Hematopoietic multipotent progenitor cell treated with erythropoietin and hydrocortisone succinate and interleukin-3 and kit ligand, for 15 days (in vitro differentiated cells): ENCODE measurements at places on chromosomes 6 and 20.

- DNase-seq: no peak
Measured at GRCh38 chr6:1850840-1851157, 241.1 kb downstream of the FOXC1 start.

DNA sequence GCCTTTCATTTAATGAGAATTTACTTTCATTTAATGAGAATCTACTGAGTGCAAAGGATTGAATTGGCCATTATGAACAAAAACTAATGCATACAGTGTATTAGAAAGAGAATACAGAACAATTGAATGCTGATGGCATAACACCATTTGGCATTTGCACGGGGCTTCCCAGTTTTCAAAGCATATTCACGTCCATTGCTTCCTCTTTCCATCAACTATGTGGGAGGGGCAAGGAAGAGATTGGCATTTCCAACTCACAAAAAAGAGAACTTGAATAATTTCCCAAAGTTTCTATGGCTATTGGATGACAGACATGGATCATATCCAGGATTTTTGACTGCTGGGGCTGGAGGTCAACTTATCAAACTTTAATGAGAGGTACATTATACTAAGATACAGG, 23.2 kb upstream of the ARG1 start:
- DNase-seq: no peak

DNA sequence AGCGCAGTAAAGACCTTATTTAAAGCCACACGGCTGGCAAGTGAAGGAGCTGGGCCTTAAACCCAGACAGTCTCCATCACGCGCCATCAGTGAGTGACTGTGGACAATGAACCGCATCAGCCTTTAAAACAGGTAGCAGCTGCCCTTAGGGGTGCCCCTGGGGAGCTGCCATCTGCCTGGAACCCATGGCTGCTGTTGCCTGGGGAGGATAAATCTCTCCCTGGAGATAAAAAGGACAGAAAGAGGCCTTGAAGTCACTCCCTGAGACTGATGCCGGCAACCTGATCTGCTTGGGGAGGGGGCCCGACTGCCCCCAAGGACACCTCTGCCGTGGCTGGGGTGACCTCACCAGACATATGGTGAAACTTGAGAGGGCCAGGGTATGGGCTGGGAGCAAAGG, 73.5 kb downstream of the PREX1 start:
- DNase-seq: no peak

GRCh38 chr6:5776706-5777390, 229.9 kb downstream of the NRN1 start:
- DNase-seq: no peak

DNA sequence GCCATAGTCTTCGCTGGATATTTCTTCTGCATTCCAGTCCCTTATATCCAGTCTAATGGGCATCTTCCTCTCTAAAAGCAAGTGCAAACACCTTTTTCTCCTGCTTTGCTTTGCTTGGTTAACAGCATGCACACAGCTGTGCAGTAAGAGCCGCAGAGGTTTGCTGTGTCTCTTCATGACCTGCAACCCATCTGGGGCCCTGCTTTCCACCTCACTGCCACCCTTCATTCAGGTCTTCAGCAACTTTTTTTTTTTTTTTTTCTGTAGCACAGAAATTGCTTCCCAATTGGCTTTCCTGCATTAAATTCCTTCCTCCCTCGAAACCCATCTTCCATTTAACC, 14.4 kb downstream of the NEDD9 start:
- DNase-seq: no peak

DNA sequence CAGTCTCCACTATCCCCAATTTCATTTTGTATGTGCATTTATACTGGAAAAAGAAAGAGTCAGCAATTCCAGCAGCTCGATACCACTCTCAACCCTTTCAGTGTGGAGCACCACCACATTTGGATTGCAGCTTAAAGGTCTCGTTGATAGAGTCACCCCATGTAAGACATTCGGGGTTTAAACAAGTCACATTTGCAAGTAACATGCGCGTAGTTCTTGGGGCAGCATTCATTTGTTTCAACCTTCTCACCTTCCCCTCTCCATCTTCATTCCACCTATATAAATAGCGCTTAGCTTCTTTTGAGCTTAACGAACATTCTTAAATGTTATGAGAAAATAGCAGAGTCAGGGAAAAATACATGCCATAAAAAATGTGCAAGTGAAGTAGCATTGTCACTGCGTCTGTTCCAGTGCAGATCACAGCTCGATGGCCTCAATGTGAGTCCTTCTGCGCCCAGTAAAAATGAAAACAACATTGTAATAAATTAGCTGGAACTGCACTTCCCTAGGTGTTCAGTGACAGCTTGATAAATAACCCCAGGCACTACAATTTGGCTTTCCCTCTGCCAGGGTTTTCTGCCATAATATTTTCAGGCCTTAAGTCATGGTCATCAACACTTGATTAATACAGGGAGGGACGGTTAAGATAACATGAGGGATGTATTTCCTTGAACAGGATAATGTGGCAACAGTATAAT, 737.8 kb upstream of the NRSN1 start:
- DNase-seq: no peak

DNA sequence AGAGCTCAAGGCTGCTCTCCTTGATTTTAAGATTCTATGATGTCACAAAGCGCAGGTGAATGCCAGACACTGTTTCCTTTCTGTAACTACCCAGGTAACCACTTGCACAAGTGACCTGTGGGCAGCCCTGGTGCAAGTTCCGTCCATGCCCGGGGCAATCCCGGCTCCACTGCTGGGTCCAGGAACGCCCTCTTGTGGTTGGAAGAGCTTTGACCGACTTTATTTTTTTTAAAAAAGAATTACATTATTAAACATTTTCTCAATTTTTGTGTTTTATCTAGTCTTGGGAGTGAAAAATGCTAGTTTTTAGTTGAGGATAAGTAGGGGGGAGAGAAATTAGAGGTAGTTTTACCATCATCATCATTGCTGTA, 695.2 kb downstream of the QKI start:
- DNase-seq: no peak

GRCh38 chr20:38601216-38602184, at the start of gene ARHGAP40:
ARHGAP40 (plus strand) TSS chr20:38601809.
- DNase-seq: no peak

DNA sequence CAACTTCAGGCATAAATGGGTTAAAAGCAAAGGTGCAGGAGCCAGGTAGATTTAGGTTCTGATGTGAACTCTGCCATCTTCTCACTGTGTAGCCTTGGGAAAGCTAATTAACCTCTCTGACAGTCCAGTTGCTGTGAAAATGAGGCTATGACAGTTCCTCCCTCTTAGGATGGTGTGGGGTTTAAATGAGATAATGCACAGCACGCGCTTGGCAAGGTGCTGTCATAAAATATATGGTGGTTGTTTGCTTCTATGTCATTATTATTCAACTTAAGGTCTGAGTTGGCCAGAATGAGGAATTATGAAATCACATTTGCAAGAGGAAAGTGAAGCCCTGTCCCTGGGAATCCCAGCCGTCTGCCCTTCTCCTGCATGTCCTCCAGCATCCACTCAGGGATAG, 15.5 kb upstream of the BCAS1 start:
- no peak for DNase-seq

- DNase-seq: no peak
Measured at GRCh38 chr6:34924831-34925625, 36.0 kb downstream of the ANKS1A start.
